ENCODE measurements at places on chromosomes 7 and 10.

GRCh38 chr10:43076876-43077420 is at the start of gene RET:
Gene RET, plus strand, starts transcription at chr10:43077069. Its CDS starts 190 bp downstream, at chr10:43077259.
- peak; percentile 72 for DNase-seq

GRCh38 chr7:595621-596010 is 76.0 kb upstream of the PDGFA start:
- DNase-seq, result no peak

- DNase-seq, result no peak
Measured at GRCh38 chr7:98086281-98086718, 20.4 kb upstream of the LMTK2 start.

DNA sequence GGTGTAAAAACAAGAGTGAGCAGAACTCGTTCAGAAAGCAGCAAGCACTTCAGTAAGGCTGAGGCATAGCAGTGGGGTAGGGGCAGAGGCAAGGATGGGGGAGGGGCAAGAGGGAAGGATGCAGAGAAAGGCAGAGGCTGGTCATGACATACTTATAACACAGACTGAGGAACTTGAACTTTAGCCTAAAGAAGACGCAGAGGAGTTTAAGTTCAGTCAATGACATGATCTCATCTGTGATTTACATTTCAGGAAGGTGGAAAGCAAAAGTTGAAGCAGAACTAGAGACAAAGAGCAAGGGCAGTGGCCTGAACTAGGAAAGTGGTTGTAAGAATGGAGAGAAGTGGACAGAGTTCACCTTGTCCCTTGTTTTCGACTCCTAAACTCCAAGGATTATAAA is 15.8 kb downstream of the MACC1 start:
- no peak for DNase-seq

- no peak for DNase-seq
Measured at GRCh38 chr10:35921866-35922350, 279.8 kb upstream of the FZD8 start.

- DNase-seq, result no peak
Measured at GRCh38 chr7:4713183-4713784, 31.2 kb downstream of the FOXK1 start.

DNA sequence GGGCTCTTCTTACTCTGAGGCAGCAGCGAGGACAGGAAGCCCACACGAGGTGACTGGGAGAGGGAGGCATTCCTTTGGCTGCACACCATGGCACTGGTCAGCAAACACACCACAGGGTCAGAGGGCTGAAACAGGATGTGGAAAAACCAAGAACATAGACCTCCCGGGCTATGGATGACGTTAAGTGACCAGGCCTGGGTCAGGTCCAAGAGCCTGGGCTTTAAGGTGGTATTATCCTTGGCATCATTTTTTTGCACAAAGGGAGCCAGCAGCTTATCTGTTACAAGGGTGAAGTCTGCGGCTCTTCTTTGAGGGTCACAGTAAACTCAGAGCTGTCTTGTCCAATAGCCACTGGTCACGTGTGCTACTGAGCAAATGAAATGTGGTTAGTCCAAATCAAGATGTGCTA is 7.0 kb downstream of the WDR91 start:
- no peak for DNase-seq

GRCh38 chr7:132130497-132130896 is 445.8 kb downstream of the PLXNA4 start:
- no peak for DNase-seq

DNA sequence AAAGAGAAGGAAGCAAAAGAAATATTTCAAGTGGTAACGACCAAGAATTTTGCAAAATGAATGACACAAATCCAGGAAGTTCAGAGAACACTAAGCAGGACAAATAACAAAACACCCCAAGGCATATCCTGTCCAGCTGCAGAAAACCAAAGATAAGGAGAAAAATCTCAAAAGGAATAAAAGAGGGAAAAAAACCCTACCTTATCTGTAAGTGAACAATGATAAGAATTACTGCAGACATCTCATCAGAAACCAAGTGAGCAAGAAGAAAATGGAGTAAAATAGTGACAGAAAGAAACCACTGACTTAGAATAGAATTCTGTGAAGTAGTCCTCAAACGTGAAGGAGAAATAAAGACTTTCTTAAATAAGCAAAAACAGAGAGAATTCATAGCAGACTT is 21.8 kb downstream of the CARD11 start:
- DNase-seq, result no peak

DNA sequence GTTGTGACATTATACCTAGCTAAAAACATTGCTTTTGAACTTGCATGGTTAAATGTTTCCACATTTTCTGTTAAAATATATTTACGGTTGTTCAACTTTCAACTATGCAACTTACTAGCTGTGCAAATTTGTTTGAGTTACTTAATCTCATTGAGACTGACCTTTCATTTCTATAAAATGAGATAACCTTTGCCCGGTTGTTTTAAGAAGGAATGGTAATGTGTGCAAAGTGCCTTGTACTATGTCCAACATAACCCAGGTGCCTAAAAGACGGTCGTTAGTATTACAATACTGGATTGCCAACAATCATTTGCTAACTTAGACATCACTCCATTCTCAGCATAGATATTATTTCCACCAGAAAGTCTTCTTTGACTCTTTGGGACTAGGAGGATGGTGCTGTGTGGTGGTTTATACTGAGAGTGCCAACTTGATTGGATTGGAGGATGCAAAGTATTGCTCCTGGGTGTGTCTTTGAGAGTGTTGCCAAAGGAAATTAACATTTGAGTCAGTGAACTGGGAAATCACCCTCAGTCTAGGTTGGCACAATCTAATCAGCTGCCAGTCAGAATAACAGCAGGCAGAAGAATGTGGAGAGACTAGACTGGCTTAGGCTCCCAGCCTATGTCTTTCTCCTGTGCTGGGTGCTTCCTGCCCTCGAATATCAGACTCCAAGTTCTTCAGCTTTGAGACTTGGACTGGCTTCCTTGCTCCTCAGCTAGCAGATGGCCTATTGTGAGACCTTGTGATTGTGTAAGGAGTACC is 85.2 kb upstream of the PDSS1 start:
- no peak for DNase-seq

- DNase-seq, result no peak
Measured at GRCh38 chr10:114083040-114083439, 39.4 kb downstream of the ADRB1 start.

DNA sequence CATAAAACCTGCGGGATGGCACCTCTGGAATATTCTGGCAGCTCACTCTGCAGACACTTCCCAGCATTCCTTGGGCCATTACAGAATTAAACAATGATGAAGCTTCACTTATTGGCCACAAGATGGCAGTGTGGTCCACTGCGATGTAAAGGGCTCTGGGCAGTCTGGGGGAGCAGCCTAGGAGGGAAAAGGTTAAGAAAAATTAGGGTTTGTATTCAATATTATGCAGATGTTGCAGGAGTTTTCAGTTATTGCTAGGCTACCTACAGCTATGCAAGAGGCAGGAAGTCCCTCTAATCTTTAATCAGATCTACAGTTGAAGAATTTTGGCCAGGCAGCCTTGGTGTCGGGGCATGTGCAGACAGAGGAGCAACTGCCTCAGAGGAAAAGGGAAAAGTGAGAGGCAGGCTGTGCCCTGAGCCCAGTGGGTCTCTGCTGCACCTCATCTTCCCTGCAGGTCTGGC is 233.2 kb upstream of the PRSS1 start:
- peak; percentile 56 for DNase-seq

GRCh38 chr7:155296788-155297516 is 726 bp upstream of the INSIG1 start:
- DNase-seq, result peak; percentile 70

DNA sequence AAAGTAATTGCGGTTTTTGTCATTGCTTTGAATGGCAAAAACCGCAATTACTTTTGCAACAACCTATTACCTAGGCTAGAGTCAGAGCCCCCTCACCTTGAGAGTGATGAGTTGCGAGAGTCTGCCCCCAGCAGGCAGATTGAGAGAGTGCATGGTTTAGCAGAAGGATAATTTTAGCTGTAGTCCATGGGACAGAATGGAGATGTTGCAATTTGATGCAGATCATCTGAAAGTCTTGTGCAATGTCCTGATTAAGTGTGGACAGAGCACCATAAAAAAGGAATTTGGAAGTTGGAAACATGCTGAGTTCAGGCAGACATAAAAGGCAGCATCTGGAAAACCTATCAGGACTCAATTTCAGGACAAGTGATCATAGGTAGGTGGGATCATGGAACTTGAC is 48.7 kb downstream of the GPR141 start:
- peak; percentile 80 for DNase-seq

DNA sequence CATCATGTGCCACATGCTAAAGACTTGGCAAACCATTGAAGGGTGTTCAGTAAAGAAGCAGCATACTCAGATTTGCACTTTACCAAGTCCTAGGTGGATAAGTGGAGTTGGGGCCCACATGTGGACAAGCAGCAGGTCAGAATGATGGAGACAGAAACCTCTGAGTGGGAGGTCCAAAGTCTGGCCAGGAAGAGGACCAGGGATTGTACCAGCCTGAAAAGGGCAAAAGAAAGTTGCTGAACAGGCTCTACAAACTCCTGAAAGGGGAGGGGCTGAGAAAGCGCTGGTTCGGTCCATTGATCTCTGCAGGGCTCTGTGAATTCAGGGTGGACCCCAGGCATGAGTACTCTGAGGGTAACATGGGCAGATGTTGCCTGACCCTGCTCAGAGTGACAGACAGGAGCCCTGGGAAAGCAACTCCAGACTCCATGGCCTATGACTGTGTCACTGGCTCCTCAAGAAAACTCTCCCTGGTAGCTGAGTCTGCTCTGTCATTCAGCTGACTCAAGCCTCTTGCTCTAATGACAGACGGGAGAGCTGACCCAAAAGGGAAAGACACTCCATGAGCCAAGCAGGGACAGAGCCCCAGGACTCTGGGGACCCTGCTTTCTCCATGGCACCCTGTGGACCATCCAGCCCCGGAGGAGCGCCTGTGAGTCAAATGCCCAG is 68.5 kb downstream of the TBXAS1 start:
- DNase-seq, result no peak

GRCh38 chr7:67659091-67659490 is 662.5 kb downstream of the TYW1 start:
- DNase-seq, result no peak

DNA sequence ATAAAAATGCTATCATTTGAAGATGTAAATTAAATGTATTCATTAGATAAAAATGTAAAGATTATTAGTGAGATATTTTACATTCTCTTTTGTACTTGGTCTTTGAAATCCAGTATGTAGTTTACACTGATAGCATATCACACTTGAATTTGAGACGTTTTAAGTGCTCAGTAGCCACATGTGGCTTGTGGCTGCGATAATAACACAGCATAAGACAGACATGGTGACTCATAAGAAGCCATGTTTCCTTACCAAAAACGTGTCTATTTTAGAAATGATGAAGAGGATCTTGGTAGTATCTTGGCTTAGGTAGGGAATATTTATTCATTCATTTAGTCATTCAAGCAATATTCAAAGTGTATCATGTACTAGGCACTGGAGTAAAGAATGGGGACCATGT is 149.3 kb downstream of the POU6F2 start:
- DNase-seq, result no peak

DNA sequence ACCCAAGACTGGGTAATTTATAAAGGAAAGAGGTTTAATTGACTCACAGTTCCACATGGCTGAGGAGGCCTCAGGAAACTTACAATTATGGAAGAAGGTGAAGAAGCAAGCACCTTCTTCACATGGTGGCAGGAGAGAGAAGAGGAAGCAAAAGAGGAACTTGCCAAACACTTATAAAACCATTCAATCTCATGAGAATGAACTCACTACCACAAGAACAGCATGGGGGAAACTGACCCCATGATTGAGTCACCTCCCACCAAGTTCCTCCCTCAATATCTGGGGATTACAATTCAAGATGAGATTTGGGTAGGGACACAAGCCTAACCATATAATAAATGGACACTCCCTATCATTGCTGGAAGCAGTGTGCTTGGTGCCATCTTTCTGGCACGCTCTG is 506.3 kb downstream of the CALN1 start:
- no peak for DNase-seq

- no peak for DNase-seq
Measured at GRCh38 chr7:75573477-75574019, 81.4 kb downstream of the SPDYE5 start.

DNA sequence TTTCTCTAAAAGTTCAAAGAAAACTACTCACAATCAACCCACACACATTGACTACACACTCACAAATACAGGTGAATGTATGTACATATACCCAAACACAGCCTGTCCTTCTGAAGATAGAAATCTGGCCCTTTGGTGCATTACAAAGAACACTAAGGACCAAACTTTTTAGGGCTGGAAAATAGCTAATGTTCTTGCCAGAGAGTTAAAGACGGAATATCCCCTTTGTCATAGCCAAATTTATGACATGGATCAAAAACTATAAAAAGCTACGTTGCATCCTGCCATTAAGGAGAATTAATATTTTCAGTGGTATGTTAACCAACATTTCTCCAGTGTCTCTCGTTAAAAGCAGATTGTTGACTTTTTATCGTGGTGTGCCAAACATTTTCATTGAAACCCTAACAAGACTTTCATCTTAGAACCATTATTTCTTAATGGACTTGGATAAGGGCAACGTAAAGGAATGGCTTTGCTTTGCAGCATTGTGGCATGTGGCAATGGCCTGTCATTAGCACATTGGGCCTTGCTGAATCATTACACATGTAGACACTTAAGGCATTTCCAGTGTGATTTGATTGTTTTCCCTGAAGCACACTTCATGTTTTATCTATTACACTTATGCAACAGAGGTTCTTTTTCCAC is 150.9 kb upstream of the MEOX2 start:
- no peak for DNase-seq

Measured in H1 (cell line).